ENCODE measurements at places on chromosomes 16 and 17.

- no peak for DNase-seq
These were observed 275.5 kb downstream of the MAP2K4 start for GRCh38 chr17:12296209-12296625.

- no peak for DNase-seq
These were observed 35.7 kb downstream of the GNAO1 start for GRCh38 chr16:56226845-56227525.

- peak; percentile 73 for DNase-seq
These were observed 667 bp downstream of the EFCAB13 start for GRCh38 chr17:47324224-47325020.

DNA sequence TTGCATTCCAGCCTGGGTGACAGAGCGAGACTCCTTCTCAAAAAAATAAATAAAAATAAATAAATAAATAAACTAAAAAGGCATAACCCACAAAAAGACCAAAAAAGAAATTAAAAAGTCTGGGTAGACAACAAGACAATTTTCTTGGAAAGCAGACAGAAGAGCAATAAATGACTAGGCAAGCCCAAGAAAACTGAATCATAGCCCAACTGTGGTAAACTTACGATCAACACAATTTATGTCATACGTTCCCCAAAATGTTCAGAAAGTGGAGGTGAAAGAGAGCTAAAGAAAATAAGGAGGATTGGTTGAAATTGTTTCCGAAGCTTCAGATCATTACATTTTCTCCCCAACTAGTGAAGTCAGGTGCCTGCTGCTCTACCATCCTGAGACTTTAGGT is 31.3 kb upstream of the C17orf78 start:
- DNase-seq = no peak

DNA sequence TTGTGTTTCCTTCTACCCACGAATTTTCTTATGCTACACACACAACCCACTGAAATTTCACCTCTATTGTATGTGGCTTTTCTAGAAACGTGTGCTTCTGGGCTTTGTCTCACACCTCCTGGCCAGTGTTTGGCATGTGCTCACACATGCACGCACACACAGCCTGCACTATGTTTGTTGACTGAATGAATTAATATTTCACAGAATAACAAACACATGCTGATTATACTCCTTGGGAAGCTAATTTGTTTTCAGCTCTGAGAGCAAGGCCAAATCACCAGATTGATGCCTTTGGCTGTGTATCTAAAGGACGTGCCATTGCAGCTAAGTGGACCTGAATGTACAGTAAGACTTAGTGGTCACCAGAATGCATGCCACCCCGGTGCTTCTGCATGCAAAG is 210.7 kb downstream of the WWOX start:
- DNase-seq = no peak

DNA sequence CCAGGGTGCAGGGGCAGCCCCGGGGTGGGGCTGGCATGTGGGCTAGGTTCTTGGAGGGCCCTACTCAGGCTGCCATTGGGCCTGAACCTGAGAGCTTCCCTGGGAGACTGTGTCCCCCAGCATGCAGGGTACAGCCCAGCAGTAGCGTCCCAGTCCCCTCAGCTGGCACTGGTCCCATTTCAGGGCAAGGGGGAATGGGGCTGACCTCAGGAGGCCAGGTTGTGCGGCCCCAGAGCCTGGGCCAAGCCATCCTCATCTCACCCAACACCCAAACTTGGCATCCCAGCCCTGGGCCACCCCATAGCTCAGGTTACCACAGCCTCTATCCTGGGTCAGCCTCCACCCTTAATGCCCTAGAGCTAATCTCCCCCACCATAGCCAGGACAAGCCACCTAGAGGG is 6.3 kb downstream of the PLXDC1 start:
- no peak for DNase-seq

DNA sequence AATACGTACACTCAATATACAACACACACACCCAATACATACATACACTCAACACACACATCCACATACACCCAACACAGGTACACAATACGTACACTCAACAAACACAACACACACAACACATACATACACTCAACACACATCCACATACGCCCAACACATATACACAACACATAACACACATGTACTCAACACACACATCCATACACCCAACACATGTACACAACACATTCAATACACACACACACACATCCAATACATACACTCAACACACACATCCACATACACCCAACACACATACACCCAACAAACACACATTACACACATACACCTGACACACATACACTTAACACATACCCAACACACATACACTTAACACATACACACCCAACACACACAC is 95.9 kb downstream of the CCDC182 start:
- DNase-seq = no peak

- DNase-seq = no peak
These were observed 139.0 kb upstream of the PLCG2 start for GRCh38 chr16:81639931-81640680.

DNA sequence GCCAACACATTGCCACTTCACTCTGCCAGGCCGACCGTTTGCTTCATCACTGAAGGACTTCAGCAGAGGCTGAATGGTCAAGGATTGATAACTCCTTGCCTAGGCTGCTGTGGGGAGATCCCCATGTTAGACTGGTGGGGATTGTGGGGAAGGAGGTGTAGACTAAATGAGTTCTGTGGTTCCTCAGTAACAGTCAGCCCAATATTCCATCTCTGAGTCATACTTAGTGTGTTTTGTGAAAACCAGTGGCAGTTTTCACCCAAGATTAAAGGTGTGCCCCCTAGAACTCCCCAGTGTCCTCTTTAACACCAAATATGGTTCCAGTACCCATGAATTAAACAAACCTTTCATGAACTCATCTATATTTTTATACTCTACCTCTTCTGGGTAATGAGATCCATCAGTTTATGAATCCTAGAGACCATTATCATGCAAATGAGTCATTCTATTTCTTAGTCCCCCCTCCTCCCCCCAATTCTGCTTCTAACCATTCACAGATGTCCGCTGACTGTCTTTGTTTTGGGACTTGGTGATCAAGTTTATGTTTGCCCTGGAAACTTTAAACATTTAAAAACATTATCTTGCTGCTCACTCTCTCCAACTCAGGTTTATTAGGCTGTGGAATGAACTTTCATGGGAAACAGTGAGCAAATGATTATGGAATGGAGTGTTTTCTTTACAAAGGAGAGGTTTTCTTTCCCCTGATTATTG is 66.8 kb upstream of the GAS7 start:
- DNase-seq = no peak

GRCh38 chr17:338442-339192 is 14.0 kb downstream of the RPH3AL start:
- DNase-seq = no peak

- DNase-seq = no peak
These were observed 996 bp upstream of the CPNE2 start for GRCh38 chr16:57091200-57091974.

- DNase-seq = no peak
These were observed 18.4 kb downstream of the CYB5D2 start for GRCh38 chr17:4161192-4161966.

- no peak for DNase-seq
These were observed 9.4 kb downstream of the SGCA start for GRCh38 chr17:50175035-50175807.

DNA sequence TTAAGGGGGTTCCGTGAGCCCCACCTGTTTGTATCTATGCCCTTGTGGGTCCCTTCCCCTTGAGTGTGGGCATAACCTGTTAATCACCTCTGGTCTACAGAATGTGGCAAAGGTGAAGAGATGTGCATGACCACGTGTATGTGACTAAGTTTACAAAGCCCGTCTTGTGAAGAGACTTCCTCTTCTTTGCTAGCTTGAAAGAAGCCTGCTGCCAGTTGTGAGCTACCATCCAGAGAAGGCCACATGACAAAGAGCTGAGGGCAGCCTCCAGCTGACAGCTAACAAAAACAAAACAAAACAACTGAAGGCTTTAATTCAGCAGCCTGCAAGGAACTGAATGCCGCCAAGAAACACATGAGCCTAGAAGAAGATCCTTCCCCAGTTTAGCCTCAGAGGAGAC is 112.0 kb downstream of the AXIN2 start:
- no peak for DNase-seq

- DNase-seq = no peak
These were observed 19.0 kb downstream of the SLC7A5 start for GRCh38 chr16:87850009-87851006.

- DNase-seq = no peak
These were observed 486.5 kb downstream of the CDH13 start for GRCh38 chr16:83113317-83113716.

GRCh38 chr16:56561126-56561525 is 3.7 kb upstream of the MT4 start:
- DNase-seq = no peak

DNA sequence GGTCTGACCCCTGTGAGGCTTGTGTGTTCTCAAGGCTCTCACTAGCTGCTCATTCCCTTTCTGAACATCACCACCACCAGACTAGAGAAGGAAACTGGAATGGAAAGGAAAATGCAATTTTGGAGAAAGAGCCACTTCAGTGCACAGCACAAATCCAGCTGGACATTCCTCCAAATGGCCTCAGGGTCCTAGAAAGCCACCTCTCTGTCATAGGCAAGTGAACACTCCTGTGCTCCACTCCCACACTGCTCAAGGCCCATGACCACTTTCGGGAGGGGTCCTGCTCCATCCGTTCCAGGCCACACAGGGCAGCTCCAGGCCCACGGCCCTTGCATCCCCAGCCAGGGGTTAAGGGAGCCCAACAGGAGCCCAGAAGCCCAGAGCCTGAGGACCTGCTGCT is 2.6 kb downstream of the LRRC75A start:
- DNase-seq = no peak

GRCh38 chr16:14354561-14355351 is 275.3 kb downstream of the PARN start:
- DNase-seq = peak; percentile 13

DNA sequence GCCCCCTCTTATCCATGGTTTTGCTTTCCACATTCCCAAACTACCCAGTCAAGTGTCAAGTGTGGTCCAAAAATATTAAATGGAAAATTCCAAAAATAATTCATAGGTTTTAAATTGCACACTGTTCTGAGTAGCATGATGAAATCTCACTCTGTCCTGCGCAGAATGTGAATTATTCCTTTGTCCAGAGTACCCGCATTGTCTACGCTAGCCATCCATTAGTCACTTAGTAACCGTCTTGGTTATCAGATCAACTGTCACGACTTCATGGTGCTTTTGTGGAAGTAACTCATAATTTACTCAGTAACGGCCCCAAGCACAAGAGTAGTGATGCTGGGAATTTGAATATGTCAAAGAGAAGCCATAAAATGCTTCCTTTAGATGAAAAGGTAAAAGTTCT is 94.9 kb downstream of the SLC39A11 start:
- DNase-seq = no peak

GRCh38 chr17:13485327-13485726 is 116.4 kb downstream of the HS3ST3A1 start:
- no peak for DNase-seq

GRCh38 chr16:48232493-48233040 is 11.5 kb upstream of the LONP2 start:
- no peak for DNase-seq

DNA sequence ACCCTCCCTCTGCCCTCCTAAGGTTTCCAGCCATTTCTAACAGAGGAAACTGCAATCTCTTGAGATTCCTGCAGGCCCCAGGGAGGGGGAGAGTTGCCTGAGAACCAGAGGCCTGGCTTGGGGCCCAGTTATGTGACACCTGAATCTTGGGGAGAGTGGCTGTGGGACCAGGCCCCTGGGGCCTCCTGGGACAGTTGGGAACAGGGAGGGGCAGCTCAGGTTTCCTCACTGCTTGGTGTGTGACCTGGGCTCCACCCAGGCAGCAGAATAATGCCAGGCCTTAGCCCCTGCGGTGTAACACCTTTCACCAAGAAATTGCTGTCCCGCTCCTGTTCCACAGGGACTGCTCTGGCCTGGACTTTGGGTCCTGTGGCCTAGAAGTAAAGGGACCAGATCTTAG is 44.3 kb upstream of the CRHR1 start:
- no peak for DNase-seq

- no peak for DNase-seq
These were observed 97.8 kb upstream of the MAF start for GRCh38 chr16:79698341-79698753.

DNA sequence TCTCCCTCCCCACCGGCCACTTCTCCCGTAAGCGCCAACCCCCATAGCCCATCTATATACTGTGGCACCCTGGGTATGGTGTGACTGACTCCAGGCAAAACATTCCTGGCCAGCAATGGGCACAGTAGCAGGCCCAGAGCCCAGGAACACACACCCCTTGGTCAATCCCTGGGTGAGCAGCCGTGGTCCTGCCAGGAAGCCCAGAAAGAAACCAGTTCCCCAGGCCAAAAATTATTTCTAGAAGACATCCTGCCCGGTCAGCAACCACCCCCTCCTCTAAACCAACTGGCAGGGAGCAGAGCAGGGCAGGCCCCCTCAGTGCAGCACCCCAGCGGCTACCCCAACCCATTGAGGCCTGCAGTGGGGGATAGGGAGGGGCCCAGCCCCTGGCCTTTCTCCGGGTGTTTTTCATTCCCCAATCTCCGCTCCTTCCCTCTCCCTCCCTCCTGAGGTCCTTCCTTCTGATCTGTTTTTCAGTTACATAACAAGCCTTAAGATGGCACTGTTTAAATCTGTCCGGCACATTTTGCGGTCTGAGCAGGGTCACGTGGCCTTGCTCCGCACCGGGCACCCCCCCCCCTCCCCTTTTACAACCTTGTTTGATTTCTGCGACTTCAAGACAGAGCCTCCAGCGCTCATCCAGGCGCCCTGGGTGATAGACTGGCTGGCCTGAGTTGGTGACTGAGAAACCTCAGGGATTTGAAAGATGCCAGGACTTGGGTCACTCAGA is 2.0 kb downstream of the NPTX1 start:
- DNase-seq = no peak

GRCh38 chr16:76577003-76577402 is 299.8 kb downstream of the CNTNAP4 start:
- no peak for DNase-seq

DNA sequence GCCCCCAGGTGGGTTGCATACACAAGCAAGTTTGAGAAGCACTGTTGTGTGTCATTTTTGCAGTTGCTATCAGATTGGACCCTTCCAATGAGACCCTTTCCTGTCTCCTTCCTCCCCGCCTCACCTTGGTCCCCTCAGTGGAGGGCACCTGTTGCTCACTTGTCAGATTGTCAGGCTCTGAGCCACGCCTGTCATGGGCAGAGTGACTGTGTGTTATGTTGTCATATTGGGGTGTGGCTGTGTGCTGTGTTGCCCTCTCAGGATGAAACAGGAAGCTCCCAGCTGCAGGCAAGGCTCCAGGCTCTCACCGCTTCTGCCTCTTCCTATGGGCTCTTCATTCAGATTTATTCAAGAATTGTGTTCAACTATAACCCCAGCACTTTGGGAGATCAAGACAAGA is 302.9 kb downstream of the CPPED1 start:
- DNase-seq = no peak

GRCh38 chr16:1862394-1862793 is 9.6 kb downstream of the MEIOB start:
- DNase-seq = no peak
